Cardiac fibroblast (primary cell): ENCODE measurements at places on chromosomes 11 and 22.

DNA sequence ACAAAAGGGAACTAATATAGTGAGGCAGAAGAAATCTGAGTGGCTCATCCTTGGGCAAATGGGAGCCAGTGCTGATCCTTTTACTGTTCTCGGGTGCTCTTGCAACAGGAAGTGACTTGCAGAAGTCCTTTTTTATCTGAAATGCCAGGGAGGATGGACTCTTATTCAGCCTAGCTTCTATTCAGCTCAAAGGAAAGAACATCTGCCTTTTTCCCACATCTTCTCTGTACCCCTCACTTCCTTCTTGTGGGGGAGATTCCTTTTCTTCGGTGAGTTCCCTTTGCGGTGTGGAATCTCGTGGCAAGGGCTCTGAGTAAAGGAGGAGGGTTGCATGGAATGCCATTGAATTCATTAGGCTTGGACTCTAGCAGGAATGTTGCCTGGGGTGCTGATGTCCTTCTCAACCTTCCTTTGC is 76.2 kb downstream of the ZBTB16 start:
- DNase-seq: peak; percentile 83

DNA sequence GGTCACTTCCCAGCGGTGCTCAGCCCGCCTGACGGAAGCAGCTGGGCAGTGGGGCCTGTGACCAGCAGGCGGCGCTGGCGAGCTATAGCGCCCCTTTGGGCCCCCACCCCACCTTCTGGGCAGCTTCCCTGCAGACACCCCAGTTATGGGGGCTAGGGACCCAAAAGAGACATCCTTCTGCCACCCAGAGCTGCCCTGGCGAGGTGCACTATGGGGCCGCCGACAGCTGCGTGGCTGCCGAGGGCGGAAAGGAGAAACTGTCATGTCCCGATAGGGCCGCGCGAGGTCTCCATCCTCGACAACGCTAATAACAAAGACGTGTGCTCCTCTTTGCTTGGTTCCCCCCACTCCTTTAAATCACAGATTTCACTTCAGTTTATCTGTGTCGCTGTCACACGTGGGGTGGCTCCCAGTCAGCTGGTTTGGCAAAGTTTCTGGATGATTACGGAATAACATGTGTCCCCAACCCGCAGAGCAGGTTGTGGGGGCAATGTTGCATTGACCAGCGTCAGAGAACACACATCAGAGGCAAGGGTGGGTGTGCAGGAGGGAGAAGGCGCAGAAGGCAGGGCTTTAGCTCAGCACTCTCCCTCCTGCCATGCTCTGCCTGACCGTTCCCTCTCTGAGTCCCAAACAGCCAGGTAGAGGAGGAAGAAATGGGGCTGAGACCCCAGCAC is 673 bp upstream of the MYO7A start:
- peak; percentile 51 for DNase-seq

GRCh38 chr11:216081-216974 is 8.8 kb downstream of the RIC8A start:
- no peak for DNase-seq

GRCh38 chr22:22404598-22405284 is 103.8 kb downstream of the ZNF280B start:
- no peak for DNase-seq

- DNase-seq: no peak
These were observed 693.9 kb upstream of the CHORDC1 start for GRCh38 chr11:90916706-90917105.

DNA sequence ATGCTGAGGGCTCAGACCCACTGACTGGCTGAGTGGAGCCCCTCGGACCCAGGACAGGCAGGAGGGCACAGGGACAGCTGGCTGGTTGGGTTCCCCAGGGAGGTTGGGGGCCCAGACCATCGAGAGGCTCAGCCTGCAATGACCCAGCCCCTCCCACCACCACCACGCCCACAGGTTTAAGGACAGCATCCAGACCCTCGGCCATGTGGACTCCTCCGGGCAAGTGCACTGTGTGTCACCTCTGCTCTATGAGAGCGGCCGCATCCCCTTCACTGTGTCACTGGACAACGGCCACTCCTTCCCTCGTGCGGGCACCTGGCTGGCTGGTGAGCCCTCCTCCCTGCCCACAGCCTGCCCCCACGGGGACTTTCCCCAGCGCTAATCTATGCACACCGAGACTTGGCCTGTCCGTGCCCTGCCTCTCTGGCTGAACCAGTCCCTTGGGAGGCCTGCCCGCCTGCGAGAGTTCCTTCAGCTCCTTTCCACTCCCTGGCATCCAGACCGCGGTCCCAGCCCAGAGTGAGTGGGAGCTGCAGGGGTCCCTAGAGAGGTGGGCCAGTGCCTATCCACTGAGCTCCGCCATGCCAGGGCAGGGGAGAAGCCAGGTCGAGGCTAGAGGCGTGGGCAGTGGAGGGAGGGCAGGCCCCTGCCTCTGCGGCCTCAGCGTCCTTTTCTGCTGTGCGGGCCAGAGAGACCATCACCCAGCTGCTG is 2.2 kb downstream of the SUSD2 start:
- no peak for DNase-seq

GRCh38 chr11:107741044-107741823 is 29.4 kb upstream of the SLN start:
- peak; percentile 51 for DNase-seq
